ENCODE measurements at places on chromosomes 11 and 22. TPM values are rescaled to one million over a fixed set of nuclear protein-coding genes. Genes with fewer than 3 reads are reported as not detected.

The SERHL2 gene
- 0.50 TPM for polyA plus RNA-seq

The CCDC116 gene
- not detected for polyA plus RNA-seq

The FJX1 gene
- not detected for polyA plus RNA-seq

The SPON1 gene
- 0.86 TPM for polyA plus RNA-seq

The SUSD2 gene
- polyA plus RNA-seq: 0.06 TPM

The GALNT18 gene
- 0.10 TPM for polyA plus RNA-seq

The TMEM41B gene
- polyA plus RNA-seq: 7.9 TPM

The HEPACAM gene
- not detected for polyA plus RNA-seq

DNA sequence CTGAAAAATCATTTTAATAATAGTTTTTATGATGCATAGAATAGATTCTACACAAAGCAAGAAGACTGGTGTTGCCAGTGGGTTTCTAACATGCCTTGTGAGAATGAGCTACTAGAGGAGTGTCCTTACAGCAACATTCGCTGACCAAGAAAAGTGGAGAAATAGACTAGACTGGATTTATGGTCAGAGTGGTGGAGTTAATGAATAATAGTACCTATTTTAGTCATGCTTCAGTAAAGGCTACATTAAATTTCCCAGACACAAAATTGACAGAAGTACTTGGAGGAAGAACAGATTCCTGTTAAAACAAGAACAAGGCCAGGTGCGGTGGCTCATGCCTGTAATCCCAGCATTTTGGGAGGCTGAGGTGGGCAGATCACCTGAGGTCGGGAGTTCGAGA is 539.2 kb downstream of the ETS1 start:
- DNase-seq: no peak

DNA sequence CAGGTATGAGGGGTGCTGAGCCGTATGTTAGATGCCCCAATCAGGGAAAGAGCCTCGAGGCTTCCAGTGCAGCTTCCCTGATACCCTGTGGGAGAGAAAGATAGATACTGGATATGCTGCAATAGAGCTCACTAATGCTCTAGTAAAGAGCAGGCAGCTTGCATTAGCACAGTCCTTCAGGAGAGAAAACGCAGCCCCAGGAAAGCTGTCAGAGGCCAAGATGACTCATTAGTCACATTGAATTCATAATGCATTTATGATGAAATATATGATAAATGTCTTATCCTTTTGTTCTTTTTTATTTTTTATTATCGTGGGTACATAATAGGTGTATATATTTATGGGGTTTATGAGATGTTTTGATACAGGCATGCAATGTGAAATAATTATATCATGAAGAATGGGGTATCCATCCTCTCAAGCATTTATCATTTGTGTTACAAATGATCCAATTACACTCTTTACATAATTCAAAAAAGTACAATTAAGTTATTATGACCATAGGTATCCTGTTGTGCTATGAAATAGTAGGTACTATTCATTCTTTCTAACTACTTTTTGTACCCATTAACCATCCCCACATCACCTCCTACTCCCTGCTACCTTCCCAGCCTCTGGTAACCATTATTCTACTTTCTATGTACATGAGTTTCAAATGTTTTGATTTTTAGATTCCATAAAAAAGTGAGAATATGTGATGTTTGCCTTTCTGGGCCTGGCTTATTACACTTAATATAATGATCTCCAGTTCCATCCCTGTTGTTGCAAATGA is 94.5 kb upstream of the TOP3B start:
- DNase-seq: no peak

- no peak for DNase-seq
Observed at GRCh38 chr22:34781681-34782080, 284.3 kb upstream of the ISX start.

DNA sequence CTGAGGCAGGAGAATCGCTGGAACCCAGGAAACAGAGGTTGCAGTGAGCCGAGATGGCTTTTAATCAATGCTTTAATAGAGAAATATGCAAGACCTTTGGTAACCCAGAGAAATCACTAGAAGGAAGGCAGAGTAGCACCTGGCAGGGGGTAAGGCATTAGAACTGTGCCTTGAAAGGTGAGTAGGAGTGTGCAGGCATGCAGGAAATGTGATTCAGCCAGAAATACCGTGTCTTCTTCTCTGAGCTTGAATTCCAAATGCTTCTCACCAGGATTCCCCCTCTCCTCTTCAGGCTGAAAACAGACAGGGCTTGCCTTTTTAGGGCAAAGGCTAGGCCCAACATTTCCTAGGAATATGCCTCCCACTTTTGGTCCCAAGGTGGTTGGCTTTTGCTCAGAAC is 51.0 kb downstream of the OR4D9 start:
- DNase-seq: no peak

DNA sequence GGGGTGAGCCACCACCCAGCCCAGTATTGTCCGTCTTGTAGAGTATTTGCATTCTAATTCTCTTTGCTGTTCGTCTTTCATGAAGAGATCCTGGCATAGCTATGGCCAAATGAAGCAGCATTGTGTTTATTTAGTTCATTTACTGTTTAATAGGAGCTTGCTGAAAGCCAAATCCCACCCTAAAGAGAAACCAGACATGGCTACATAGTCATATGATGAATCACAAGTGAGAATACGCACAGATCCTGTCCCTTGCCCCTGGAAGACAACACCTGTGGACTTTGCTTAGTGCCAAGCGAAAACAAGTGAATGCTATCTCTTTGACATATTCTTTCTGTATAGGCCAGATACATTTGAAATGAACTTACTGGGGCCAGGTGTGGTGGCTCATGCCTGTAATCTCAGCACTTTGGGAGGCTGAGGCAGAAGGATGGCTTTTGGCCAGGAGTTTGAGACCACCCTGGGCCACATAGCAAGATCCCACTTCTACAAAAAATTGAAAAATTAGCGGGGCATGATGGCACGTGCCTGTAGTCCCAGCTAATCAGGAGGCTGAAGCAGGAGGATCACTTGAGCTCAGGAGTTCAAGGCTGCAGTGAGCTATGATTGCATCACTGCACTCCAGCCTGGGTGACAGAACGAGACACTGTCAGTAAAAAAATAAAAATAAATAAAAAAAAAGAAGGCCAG is 5.1 kb upstream of the ARFGAP3 start:
- DNase-seq: no peak

- DNase-seq: no peak
Observed at GRCh38 chr11:35207471-35208403, 68.8 kb downstream of the CD44 start.

DNA sequence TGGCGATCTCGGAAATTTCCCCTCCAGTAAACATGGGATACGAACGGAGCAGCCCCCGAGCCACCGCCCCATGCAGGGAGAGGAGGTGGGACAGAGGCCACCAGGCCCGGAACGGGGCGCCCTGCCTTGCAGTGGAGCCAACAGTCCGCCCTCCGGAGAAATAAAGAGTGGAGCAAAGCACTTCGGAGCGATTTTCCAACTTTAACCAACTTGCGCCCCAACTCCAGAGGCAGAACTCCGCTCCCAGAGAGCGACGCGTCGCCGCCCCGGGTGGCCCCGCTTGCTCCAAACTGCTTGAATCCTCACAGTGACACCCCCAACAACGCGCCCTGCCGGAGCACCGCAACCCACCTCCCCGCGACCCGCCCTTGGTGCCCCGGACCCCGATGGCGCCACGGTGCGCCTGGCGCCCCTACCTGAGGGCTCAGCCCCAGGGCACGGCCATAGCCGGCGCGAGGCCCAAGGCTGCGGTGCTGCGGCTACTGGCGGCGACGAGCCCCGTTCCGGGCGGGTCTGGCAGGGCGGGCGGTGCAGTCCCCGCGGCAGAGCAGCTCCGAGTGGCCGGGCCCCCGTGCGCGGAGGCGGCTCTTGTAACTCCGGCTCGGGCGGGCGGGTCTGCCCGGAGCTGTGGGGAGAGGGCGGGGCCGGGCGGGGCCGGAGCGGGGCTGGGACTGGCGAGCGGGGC is at the start of gene AHNAK:
AHNAK (minus strand) TSS at position 563 of the 685 bp plus-strand sequence. CDS start 10,708 bp downstream, outside the sequence.
- DNase-seq: peak; percentile 63

- DNase-seq: no peak
Observed at GRCh38 chr11:111598559-111598958, 3.7 kb upstream of the SIK2 start.

Measured in CD4-positive, CD25-positive, alpha-beta regulatory T cell (primary cell).